G401 (cell line): ENCODE measurements at places on chromosomes 4 and X. TPM values are rescaled to one million over a fixed set of nuclear protein-coding genes. Genes with fewer than 3 reads are reported as not detected.

The BANK1 gene
- not detected in 2 replicates for total RNA-seq

The ERAS gene
- 9.6 TPM in 1 of 2 replicates, not detected in the other for total RNA-seq

The REPS2 gene
- total RNA-seq: 0.31 TPM in 1 of 2 replicates, not detected in the other

The FAT1 gene
- 13.6 and 49.5 TPM in 2 replicates for total RNA-seq

The RENBP gene
- 7.1 and 8.4 TPM in 2 replicates for total RNA-seq

The SLITRK2 gene
- not detected in 2 replicates for total RNA-seq

The SPINK2 gene
- total RNA-seq: not detected in 2 replicates

The ANKRD17 gene
- total RNA-seq: 38.7 and 50.5 TPM in 2 replicates

The PABPC1L2A gene
- not detected in 2 replicates for total RNA-seq

The HSPA4L gene
- 14.0 and 19.0 TPM in 2 replicates for total RNA-seq

The UBE2D3 gene
- total RNA-seq: 460 and 522 TPM in 2 replicates

The HSFX4 gene
- not detected in 2 replicates for total RNA-seq

The TLR1 gene
- total RNA-seq: not detected in 2 replicates

The ATP6AP2 gene
- 69.2 and 77.2 TPM in 2 replicates for total RNA-seq

The UFSP2 gene
- total RNA-seq: 28.7 and 55.8 TPM in 2 replicates
